ENCODE measurements at places on chromosomes 4 and X.

- DNase-seq: no peak
Observed at GRCh38 chr4:127162741-127163140, 470.0 kb upstream of the INTU start.

DNA sequence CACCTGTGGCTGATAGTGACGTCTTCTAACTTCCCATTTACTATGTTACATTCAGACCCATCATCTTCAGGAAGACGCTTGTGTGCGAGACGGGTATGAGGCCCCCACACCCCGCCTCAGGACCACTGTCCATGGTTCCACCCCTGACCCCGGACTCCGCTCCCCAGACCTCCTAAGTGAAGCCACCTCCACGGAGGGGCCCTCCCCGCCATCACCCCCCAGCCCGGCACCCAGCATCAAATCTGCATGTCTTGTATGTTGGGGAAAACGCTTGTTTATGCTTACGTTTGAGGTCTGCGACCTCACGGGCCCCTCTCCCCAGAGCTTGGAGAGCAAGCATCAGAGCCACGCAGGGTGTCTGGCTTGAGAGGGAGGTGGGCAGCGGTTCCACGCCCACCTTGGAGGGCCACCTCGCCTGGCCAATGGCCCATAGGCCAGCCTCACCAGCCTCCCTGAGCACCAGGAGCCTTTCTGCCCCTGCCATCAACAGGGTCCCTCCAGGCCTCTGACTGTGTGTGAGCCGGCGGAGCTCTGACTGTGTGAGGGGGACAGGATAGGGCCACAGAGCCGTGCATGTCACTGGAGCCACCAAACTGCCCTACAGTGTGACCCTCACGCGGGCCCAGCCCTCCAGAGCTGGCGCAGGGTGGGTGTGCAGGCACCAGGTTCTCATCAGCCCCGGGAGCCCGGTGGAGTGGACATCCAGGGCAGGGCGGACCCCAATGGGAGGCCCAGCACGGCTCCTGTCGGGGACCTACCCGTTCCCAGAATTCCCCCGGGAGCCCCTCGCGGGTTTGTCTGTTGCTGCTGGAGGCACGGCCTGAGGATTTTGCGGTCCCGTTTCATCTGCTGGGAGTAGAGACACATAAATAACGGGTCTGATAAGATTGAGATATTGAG is 88.4 kb upstream of the NKX1-1 start:
- no peak for DNase-seq

DNA sequence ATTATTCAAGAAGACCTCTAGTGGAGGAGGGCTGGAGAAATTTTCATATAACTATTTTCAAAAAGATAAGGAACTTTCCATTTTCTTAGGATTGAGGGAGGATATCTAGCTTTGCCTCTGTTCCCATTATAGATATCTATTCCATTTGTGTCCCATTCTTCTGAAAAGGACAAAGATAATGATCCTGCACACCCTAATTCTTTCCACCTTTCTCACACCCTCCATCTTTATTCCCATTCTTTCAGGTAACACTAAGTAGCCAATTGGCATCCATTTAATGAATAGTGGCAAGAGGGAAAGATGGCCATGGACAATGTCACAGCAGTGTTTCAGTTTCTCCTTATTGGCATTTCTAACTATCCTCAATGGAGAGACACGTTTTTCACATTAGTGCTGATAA is at the start of gene OR13H1:
Gene OR13H1 (plus strand): TSS at position 301 of the 400 bp plus-strand sequence. CDS start 0 bp downstream, at position 301.
- DNase-seq: no peak

GRCh38 chr4:151678048-151678872 is 82.5 kb downstream of the GATB start:
- no peak for DNase-seq

- no peak for DNase-seq
Observed at GRCh38 chrX:2677764-2678163, 13.3 kb upstream of the CD99 start.

DNA sequence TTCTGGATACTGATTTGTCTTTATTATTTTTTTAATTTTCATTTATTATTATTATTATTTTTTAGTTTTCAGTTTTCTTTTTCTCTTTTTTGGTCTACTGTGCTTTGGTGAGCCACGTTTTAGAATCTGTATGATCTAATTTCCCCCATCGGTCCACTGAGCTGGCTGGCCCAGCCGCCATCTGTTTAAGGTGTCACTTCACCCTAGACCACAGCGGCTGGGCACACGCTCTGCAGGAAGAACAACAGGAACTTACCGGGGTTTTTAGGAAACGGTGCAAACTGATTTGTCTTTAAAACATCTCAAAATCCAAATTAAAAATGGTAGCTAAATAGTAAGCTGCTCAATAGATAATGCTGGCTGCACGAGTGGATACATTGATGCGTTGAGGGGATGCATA is 48.8 kb upstream of the AMOT start:
- DNase-seq: no peak

DNA sequence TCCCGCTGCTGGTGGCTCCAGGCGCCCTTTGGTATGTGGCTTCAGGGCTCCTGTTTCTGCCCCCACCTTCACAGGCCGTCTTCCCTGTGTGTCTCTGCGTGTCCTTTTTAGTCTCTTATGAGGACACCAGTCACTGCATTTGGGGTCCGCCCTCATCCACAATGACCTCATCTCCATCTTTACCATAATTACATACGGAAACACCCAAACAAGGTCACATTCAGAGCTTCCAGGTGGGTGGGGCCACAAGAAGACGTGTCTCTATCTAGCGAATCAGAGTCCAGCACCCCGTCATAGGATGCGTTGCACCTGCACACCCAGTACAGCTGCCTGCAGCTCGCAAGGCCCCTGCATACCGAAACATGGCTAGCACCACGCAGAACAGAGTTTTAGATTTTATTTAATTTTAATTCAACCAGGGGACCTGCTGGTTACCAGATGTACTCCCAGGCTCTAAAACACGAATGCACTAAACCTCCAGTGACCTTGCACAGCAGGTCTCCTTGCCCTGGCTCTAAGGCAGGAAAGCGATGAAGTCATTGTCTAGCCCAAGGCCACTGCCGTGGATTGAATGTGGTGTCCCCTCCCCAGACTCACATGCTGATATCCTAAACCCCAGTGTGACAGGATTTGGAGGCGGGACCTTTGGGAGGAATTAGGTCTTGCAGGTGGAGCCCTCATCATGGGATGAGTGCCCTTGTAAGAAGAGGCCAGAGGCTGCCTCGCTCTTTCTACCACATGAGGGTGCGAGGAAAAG is 30.3 kb downstream of the ABLIM2 start:
- DNase-seq: no peak

DNA sequence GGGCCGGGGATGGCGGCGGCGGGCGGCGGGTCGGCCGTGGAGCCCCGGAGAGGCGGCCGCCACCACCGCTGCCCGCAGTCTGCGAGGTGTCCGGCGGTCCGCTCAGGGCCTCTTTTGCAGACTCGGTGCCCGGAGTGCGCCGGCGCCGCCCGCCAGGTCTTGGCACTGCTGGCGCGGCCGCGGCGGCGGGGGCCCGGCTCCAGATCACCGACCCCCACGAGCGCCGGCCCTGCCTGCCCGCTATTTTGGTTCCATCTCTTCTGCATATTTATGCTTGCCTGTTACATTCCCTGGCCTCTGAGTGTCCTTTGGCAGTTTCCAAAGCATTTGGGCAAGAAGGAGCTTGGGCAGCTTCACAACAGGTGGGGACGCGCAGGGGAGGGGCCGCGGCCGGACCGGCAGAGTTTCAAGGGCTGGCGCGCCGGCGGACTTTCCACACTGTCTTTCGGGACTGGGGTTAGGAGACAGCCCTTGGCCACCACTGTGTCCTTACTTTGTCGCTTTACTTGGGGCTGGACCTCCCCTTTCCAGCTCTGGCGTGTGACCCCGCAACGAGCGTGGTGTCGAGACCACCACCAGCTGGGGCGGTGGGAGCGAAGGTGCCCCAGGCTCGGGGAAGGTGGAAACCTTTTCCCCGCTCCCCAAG is 668 bp upstream of the TAPT1 start:
- no peak for DNase-seq

GRCh38 chr4:67151376-67152343 is 393.6 kb downstream of the CENPC start:
- no peak for DNase-seq

GRCh38 chr4:15944895-15945294 is 6.4 kb upstream of the FGFBP1 start:
- no peak for DNase-seq

- DNase-seq: no peak
Observed at GRCh38 chrX:120485315-120485637, 16.2 kb upstream of the LAMP2 start.

DNA sequence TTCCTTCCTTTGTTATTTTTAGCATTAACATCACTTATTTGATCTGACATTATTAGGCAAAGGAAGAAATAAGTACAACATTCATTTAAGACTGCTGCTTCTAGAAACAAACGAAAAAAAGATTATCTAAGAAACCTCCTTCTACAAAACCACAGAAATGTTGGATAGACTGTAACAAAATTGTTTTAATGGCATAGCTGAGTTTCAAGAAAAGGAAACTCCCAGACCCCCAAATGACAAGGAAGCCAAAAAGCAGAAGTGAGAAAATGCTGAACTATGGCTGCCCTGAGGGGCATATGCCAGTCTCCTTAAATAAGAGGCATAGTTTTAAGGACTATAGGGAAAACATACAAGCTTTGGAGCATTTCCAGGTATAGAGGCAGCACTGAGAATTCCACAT is 1431.6 kb upstream of the TENM3 start:
- DNase-seq: no peak

GRCh38 chr4:169128902-169129301 is 118.8 kb upstream of the CBR4 start:
- no peak for DNase-seq

GRCh38 chr4:176838601-176839433 is 46.1 kb upstream of the VEGFC start:
- DNase-seq: no peak

DNA sequence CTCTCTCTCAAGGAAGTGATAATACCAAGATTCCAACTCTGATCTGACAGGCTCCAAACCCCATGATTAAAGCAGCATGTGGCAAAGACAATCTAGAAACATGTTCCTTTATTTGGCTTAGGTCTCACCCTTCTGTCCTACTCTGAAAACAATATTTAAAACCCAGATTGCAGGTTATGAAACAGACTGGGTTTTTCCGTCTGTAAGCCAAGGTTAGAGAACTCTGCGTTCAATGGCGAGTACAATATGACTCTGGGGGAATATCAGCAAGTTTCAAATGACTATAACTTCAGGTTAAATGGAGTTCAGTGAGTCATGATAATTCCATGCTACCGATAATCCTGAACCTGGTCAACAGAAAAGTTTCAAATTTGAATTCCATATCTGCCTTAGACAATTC is 50.8 kb downstream of the ANAPC10 start:
- DNase-seq: no peak

DNA sequence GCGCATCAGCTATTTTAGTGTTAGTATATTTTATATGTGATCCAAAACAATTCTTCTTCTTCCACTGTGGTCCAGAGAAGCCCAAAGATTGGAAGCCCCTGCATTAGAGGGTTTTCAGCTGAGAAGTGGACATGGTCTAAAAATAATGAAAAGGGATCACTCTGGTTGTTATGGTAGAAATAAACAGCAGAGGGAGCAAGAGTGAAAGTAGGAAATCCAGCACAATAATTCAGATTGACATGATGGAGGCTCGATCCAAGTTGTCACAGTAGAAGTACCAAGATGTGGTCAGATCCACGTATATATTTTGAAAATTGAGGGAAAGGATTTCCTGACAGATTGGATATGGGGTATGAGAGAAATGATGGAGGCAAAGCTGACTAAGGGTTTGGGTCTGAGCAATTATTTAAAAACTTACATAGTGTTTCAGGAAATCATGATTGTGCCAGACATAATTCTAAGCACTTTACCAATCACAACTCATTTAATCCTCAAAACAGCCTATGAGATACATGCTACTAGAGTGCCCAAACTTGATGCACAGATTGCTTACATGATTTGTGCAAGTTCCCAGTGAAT is 17.0 kb upstream of the TMEM144 start:
- DNase-seq: no peak

GRCh38 chr4:75997946-75998345 is 7.2 kb upstream of the SDAD1 start:
- no peak for DNase-seq

DNA sequence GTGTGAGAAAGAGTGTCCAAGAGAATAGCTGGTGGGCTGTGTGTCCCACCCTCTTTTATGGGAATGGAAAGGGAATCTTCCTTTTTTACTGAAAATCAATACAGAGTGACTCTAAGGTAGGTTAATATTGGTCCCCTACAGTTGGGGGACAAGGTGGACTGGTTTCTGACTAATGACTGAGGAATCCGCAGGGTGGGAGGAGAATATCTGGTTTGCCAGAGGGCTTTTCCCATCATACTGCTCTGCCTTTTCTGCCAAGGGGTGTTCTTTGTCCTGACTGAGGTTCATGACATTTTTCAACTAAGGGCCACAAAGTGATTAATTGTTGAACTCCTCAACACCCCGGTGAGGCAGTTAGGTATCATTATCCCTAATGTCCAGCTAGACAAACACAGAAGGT is 261.6 kb downstream of the SPATA18 start:
- no peak for DNase-seq

DNA sequence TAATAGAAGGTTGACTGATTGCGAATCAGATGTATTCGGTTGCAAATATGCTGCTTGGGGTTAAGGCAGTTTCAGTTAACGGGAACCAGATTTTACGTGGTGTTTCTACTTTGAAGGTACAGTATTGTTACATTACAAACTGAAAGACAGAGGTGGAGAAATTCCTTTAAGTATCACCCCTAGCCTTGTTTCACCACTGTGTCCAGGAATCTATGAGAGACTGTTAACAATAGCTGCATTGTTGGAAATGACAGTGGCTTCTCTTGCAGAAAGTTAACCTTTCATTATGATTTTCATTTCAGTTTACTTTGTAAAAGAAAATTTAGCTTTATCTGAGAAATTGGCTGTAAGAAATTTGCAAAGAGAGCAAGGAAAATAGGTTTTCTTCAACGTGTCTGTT is 2.6 kb downstream of the CDKL5 start:
- DNase-seq: no peak

DNA sequence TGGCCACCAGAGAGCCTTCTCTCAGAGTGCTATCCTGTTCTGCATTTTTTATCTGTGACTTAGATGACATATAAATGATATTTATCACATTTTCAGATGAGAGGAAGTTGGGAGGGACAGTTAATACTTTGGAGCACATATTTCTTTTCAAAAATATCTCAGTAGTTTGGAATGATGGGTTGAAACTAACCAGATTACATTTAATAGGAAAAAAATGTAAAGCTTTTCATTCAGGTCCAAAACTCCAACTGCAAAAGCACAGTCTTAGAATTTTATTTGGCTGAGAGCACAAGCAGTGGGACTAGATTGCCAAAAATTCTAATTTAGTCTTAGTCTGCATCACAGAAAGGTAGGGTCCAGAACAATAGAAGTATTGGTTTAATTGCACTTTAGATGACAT is 248.2 kb upstream of the TEX13A start:
- DNase-seq: no peak
